ENCODE measurements at places on chromosomes 6 and 20. TPM values are rescaled to one million over a fixed set of nuclear protein-coding genes. Genes with fewer than 3 reads are reported as not detected.

DNA sequence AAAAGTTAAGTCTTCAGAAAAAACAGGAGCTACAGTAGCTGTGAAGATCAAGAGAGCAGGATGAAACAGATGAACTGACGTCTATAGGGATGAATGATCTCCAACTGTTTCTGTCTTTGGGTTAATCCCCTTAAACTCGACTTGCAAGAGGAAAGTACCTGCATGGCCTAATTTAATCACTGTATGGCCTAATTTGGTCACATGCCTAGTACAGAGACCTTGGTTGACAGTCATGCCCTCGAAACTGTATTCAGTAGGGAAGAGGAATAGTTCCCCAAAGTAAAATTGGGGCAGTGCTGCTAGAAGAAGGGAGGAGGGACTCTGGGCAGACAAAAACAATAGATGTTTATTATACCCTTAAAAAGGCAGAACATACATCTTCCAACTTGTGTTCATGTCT is 10.0 kb upstream of the SMAP1 start:
- H3K36me3 ChIP-seq, result no peaks in the 10 kb centered on the region
- H3K27ac ChIP-seq, result no peak overlapping the region
- no peak for DNase-seq
- H3K4me1 ChIP-seq, result no peaks in the 10 kb centered on the region

DNA sequence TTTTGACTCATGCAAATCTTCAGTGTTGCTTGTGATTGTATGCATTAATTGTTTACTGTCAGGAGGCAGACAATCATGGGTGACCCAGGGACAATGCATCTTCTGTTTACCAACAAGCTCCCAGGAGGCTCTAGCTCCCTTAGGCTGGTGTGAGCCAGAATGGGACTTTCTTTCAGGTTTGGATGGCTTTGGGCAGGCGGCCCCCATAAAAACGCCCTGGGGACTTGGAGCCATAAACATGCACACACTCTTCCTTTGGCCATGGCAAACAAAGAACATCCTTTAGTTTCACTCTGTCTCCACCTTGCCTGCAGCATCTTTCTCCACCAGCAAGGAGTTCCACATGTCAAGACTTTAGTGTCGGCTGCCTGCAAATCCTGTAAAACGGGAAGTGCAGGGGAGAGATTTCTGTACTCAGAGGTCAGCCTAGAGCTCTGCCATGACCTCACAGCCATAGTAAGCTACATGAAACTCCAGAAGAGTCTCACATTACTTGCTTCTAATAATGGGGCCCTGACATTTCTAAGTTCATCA is 127.6 kb downstream of the MAP3K7 start:
- H3K36me3 ChIP-seq, result no peaks in the 10 kb centered on the region
- no peaks in the 10 kb centered on the region for H3K27me3 ChIP-seq
- DNase-seq, result no peak
- no peaks in the 10 kb centered on the region for H3K4me1 ChIP-seq

GRCh38 chr6:29537714-29538403 is 21.7 kb downstream of the UBD start:
- no peak overlapping the region for H3K27ac ChIP-seq
- no peak overlapping the region for H3K4me3 ChIP-seq
- no peaks in the 10 kb centered on the region for H3K36me3 ChIP-seq

DNA sequence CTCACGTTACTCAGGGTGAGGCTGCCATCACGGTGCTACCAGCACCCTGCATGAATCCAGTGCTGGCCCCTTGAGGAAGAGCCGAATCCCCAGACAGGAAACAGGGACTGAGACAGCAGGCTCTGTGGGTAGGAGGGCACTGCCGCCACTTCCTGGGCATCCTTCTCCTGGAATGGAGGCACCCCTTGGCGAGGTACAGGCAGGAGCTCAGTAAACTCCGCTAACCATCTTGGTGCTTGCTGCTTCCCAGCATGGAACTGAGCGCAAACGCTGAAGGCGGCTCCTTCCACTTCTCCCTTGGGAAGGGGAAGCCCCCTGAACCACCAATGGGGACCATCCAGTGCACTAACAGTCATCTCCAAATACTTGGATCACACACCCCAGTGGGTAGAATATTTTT is 13.5 kb upstream of the CCDC167 start:
- no peak overlapping the region for H3K27ac ChIP-seq
- DNase-seq, result no peak
- no peaks in the 10 kb centered on the region for H3K4me1 ChIP-seq
- no peak overlapping the region for H3K4me3 ChIP-seq
- H3K36me3 ChIP-seq, result no peaks in the 10 kb centered on the region

DNA sequence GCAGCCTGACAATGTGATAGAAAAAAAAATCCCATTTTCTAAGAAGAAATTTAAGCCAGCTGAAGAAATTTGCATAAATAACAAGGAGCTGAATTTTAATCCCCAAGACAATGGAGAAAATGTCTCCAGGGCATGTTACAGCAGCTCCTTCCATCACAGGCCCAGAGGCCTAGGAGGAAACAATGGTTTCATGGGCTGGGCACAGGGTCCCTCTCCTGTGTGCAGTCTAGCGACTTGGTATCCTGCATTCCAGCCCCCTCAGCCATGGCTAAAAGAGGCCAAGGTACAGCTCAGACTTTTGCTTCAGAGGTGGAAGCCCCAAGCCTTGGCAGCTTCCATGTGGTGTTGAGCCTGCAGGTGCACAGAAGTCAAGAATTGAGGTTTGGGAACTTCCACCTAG is 73.1 kb downstream of the C6orf118 start:
- no peaks in the 10 kb centered on the region for H3K36me3 ChIP-seq
- H3K4me1 ChIP-seq, result no peaks in the 10 kb centered on the region
- no peak for DNase-seq
- no peak overlapping the region for H3K4me3 ChIP-seq
- H3K27ac ChIP-seq, result no peak overlapping the region

DNA sequence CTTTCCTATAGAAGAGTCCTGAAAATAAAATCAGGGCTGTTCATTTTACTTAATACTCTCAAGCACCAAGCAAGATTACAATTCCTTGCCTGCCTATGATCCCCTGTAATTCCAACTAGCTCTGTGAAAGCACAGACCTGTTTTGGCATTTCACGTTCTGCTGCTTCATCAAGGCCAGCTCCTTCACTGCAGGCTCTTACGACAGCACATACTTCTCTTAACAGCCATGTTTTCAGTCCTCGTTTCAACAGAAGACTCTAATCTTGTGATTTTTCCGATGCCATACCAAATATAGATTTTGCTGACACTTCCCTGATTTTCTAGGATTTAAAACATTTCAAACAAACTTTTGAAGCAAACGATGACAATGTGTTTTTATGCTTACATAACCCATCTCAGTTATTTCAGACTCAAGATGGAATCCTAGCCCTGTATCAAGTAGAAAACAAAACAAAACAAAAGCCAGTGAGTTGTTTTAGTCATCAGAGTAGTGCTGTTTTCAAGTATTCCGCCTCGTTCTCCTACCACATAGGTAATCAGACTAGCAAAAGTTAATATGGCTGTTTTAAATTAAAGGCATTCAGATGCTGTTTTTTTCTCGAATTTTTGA is 616.5 kb upstream of the CITED2 start:
- no peak overlapping the region for H3K4me3 ChIP-seq
- H3K36me3 ChIP-seq, result no peaks in the 10 kb centered on the region
- no peak overlapping the region for H3K27ac ChIP-seq
- H3K27me3 ChIP-seq, result no peaks in the 10 kb centered on the region
- no peaks in the 10 kb centered on the region for H3K4me1 ChIP-seq

DNA sequence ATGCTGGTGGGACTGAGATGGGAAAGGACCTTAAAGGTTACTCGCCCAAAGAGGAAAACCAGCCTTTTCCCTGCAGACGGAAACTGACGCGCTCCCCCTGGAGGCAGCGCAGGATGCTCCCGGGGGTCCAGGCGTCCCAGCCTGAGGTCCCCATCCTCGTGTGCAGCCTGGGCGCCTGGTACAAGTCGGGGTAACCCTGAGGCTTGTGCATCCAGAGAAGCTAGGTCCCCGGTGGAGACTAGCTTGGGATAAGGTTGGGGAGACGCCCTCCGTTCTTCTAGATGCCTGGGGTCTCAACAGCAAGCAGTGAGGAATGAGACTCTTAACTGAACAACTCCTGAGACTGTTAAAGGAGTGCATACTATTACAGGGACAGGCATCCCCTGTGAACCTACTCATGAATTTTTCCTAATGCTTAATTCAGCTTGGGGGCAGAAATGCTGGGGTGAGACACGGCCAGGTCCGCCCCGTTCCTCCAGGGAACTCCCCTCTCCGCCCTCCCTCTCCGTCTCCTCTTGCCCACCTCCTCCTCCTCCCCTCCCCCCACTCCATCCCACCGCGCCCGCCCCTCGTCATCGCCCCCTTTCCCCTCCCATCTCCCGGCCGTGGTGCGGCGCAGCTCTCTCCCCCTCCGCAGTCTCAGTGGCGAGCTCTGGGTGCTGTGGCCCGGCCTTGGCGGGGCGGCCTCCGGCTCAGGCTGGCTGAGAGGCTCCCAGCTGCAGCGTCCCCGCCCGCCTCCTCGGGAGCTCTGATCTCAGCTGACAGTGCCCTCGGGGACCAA is at the start of gene PRSS35:
Gene PRSS35, plus strand, starts transcription at position 634 of the 781 bp plus-strand sequence. CDS start 10,908 bp downstream, outside the sequence.
- no peak within 1 kb of the TSS for H3K27ac ChIP-seq
- H3K4me1 ChIP-seq, result peaks cover 25% of the 10 kb centered on the region
- DNase-seq, result no peak

DNA sequence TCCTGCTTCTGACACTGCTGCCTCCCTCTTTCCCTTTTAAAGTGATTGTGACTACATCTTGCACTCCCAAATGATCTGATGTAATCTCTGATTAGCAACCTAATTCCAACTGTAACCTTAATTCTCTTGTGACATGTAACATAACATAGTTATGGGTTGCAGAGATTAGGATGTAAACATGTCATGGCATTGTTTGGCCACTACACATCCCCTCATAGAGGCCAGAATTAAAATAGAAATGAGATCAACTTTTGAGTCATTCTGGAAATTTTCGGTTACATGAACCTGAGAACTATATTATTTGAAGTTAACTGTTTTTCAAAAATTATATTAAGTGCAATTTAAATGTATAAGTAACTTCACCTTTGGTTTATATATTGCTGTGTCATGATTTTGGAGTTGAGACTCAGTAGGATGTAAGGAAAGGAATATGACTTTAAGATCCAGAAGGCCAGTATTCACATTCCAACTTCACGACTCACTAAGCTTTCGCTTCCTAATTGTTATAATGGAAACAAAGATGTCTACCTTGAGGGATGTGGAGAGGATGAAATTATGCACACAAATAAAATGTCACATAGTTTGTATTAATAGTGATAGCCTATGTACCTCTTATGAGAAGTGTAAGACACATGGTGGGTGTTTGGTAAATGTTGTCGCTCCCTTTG is 611.9 kb upstream of the MAP3K7 start:
- no peak for DNase-seq
- H3K36me3 ChIP-seq, result no peaks in the 10 kb centered on the region
- H3K4me3 ChIP-seq, result no peak overlapping the region
- H3K27ac ChIP-seq, result no peak overlapping the region
- no peaks in the 10 kb centered on the region for H3K27me3 ChIP-seq

- peaks cover 11% of the 10 kb centered on the region for H3K36me3 ChIP-seq
- peaks cover 23% of the 10 kb centered on the region for H3K4me1 ChIP-seq
- H3K27ac ChIP-seq, result no peak overlapping the region
- no peak overlapping the region for H3K4me3 ChIP-seq
- no peak for DNase-seq
Observed at GRCh38 chr6:73514746-73515110, 6.1 kb downstream of the EEF1A1 start.

DNA sequence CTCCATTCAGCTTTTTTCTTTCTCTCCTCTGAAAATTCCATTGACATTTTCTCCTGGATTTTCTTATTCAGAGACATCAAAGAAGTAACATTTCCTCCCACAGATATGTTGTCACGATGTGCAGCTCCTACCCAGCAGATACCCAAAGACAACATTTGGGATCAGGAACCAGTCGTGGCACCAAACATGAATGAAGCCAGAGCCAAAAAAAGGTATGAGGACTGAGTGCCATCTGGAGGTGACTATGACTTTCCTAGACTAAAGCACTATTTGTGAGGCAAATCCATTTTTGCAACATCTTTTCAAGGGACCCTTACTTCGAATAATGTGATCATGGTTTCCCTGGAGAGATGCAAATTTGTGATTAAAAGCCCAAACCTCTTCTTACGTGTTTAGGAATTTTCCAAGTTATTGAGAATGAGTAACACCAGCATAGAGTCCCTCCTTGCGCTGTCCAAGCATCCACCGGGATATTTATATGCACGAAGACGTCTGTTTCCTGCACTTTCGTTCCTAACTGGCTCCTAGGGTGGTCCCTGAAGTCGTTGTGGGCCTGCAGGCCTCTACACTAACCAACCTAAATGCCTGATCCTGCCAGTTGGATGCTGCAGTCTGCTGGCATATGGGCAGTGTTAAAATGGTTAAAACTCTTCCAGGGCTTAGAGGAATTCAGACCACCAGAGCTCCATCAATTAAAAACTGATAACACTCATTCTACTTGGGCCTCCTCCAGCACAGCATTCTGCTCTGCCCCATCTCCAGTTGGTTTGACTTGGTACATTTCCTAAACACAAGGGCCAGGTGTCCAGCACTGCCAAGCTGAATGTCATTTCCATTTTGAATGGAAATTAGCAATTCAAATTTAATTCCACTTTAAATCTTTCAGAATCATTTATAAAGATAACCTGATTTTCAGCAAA is 256.6 kb downstream of the C6orf118 start:
- no peaks in the 10 kb centered on the region for H3K27me3 ChIP-seq
- H3K4me1 ChIP-seq, result no peaks in the 10 kb centered on the region
- DNase-seq, result no peak
- no peaks in the 10 kb centered on the region for H3K36me3 ChIP-seq
- no peak overlapping the region for H3K4me3 ChIP-seq

DNA sequence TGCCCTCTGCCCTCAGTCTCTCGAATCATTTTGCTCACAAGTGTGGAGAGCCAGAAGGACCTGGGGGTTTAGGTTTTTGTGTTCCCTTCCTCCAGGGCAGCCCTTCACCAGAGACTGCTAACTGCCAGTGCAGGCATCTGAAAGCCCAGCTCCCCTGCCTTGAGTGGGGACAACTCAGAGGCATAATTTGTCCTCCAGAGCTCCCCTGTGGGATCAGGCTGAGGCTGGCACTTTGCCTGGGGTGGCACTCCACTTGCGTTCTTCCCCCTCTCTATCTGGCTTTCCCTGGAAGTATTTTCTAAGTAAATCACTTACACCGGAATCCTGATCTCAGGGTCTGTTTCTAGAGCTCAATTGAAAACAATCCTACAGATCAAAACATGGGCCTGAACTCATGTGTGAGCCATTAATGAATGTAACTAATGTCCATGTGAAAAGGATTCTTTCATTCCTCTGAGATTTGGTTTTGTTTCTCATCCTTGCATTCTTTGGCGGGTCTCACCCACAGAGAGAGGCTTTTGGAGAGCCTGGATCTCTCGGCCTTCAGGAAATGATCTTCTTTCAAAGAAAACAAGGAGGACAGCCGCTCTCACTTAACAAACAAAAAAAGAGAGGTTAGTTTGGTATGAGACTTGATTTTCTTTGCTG is 125.7 kb upstream of the RIPOR2 start:
- peaks cover 17% of the 10 kb centered on the region for H3K4me1 ChIP-seq
- peak overlapping the region; percentile 71 for H3K27ac ChIP-seq
- no peaks in the 10 kb centered on the region for H3K36me3 ChIP-seq
- no peaks in the 10 kb centered on the region for H3K27me3 ChIP-seq
- peak; percentile 18 for DNase-seq

Gene BTNL2
- total RNA-seq, result not detected

Gene TCP11
- total RNA-seq, result not detected

Gene DDO
- total RNA-seq, result 2.1 TPM

Gene FAM217A
- total RNA-seq, result not detected

Gene RNF114
- 211 TPM for total RNA-seq

Gene HLA-DRB1
- 40.2 TPM for total RNA-seq

Gene LCA5
- total RNA-seq, result 15.7 TPM

Measured in tibial nerve (tissue), 4 donors.